CD4-positive, CD25-positive, alpha-beta regulatory T cell (primary cell): ENCODE measurements at places on chromosomes 3 and 15.

DNA sequence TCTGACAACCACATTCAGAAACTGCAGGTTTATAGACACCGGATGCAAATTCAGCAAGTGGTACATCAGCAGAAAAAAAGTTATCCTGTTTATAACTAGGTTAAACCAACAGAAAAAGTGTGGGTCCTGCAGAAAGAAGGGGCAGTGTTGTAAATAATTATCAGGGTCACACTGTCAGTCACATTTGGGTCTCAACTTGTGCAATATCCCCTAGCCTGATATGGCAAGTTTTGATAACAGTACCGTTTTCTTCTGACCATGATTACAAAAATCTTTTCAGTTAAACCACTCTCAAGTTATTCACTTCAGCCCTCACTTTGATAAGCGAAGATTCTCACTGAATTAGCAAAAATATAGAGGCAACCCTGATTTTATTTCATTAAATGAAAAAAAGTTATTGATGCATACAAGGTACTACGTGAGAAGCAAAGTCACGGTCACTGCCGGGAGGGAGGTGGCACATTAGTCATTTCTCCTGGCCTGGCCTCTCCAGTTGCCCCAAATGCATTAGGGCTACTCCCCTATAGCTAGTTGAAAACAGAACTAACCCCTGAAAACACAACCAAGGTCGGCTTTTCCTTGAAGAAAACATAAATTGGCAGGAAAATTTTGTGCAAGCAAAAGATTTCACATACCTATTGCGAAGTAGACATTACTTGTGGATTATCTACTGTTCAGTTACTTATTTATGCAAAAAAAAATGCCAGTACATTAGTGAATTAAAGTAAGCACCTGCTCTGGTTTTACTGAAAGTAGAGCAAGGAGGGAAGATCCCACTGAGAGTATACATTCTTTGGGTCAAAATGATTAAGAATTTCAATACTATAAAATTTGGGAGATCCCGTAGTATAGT, 28.6 kb downstream of the IL5RA start:
- no peak for DNase-seq

DNA sequence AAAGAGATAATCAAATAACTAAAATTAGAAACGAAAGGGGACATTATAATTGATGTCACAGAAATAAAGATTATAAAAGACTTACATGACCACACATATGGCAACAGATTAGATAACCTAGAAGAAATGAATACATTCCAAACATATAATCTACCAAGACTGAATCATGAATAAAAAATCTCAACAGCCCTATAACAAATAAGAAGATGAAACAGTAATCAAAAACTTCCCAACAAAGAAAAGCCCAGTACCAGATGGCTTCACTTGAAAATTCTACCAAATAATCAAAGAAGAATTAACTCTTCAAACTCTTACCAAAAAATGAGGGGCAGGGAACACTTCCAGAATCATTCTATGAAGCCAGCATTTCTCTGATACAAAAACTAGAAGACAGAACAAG, 11.8 kb downstream of the TOP2B start:
- no peak for DNase-seq

DNA sequence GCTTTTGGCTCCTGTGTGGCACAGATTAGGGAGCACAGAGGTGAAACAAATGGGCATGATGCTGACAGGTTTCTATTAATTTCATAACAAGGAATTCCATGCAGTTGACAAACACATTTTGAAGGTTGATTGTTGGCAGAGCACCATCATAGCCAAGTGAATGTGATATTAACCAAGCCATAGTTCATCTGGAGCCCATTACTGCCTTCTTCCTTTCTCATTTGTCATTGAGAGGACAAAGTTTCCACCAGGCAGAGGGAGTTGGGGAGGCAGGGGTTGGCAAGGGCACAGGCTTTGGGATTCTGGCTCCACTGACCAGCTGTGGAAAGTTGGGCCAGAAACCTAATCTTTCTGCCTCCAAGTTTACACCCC, 325.2 kb downstream of the MFSD1 start:
- DNase-seq, result no peak

GRCh38 chr15:28191832-28192231, 92.7 kb upstream of the OCA2 start:
- DNase-seq, result no peak

DNA sequence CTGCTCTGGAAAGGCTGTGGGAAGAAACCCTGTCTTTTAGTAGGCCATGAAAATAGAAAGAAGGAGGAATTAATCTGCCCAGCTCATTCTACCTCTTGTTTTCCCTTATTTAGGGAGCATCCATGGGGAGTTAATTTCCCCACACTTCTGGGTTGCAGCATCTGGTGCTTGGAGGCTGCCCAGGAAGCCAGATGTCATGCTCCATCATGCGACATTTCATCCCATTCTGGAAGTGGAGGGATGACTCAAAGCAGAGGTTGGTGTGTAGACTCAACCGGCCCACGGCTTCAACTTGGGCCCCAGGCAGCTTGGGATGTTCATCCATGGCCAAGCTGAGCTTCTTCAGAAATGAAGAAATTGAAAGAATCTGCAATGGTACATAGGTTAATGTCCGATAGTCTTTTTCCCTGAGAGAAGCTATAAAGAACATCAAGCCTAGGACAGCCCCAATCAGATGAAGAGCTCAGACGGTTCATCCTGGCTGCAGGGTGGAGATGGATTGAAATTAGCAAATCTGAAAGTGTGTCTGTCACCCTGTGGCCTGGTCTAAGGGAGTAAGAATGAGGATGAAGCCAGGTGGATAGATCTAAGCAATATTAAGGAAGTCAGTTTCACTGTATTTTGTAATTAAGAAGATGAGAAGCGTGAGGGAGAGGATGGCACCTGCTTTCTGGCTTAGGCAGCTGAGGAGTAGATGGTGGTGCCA, 24.5 kb upstream of the PROK2 start:
- no peak for DNase-seq
